ENCODE measurements at places on chromosomes 7 and 10.

GRCh38 chr7:21355406-21355874 lies 72.4 kb upstream of the SP4 start:
- peak overlapping the region; percentile 47 for H3K27ac ChIP-seq
- H3K36me3 ChIP-seq: no peaks in the 10 kb centered on the region
- DNase-seq: no peak
- no peaks in the 10 kb centered on the region for H3K27me3 ChIP-seq

DNA sequence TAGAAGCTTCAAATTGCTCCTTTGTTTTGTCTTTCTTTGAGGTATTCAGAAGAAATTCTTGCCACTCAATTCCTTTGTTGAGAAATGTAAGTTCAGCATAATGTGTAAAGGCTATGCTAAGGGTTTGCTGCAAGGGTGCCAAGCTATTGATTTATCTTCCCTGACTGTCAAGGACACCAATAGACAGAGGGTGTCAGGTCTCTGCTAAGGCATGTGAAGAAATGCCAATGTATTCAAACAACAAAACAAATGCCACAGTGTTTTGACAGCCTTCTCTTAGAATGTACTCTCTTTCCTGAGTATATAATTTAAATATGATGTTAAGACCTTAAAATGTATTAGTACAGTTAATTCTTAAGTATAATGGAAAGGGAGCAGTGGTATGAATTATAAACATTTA lies 62.4 kb downstream of the LRGUK start:
- H3K36me3 ChIP-seq: no peaks in the 10 kb centered on the region
- H3K27ac ChIP-seq: no peak overlapping the region
- DNase-seq: no peak
- no peak overlapping the region for H3K4me3 ChIP-seq
- H3K27me3 ChIP-seq: no peaks in the 10 kb centered on the region

DNA sequence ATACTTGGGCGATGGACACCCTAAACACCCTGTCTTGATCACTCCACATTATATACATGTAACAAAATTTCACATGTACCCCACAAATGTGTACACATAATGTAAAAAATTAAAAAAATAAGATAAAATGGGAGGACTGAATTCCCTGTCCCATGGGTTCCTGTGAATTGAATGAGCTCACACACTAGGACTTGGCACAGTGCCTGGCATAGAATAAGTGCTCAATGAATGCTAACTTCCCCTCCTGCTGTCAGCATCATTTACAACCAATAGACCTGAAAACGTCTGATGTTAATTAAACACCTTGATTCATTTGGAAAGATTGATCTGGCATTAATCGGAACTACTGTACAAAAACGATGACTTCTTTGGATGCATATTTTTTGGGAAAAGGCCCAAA lies 117.3 kb upstream of the ZNF438 start:
- no peak overlapping the region for H3K4me3 ChIP-seq
- no peak for DNase-seq
- no peaks in the 10 kb centered on the region for H3K36me3 ChIP-seq

DNA sequence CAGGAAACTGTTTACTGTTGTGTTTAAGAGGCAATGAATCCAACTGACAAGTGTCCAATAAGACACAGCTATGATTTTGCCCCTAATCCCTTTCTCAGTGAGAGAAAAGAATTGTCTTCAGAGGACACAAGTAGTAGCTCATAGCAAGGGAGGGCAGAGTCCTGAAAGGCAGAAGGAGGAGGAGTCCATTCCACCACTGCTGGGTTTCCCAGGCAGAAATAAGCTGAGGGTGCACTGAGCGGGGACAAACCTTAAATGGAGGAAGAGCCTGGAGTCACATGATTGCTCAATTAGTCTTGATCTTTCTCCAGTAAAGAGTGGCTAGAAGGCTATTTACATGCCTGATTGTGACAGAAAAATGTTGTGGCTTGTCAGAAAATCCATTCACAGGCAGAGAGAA lies 573.8 kb downstream of the POM121L12 start:
- no peaks in the 10 kb centered on the region for H3K36me3 ChIP-seq
- H3K4me1 ChIP-seq: no peaks in the 10 kb centered on the region
- no peaks in the 10 kb centered on the region for H3K27me3 ChIP-seq
- no peak overlapping the region for H3K4me3 ChIP-seq
- no peak for DNase-seq

- no peak overlapping the region for H3K27ac ChIP-seq
- no peaks in the 10 kb centered on the region for H3K27me3 ChIP-seq
- no peak for DNase-seq
- no peak overlapping the region for H3K4me3 ChIP-seq
- no peaks in the 10 kb centered on the region for H3K36me3 ChIP-seq
These were observed 167.6 kb downstream of the GRID1 start for GRCh38 chr10:86199041-86199440.

DNA sequence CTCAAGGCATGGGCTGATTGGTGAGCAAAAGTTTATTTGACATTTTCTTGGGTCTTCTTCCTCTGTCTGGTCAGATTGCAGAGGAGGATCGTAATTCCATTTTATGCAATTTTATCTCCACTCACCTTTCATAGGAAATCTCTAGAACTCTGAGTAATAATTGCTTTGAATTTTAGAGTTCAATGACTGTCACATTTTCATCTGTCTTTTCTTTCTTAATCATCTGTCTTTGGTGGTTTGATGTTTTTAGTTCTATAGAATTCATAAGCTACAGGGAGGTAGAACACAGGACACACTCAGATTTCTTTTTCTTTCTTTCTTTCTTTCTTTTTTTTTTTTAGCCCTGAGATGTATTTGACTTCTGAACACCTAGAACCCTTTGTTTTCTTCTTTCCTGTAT lies 11.6 kb downstream of the GATA3 start:
- no peaks in the 10 kb centered on the region for H3K36me3 ChIP-seq
- no peaks in the 10 kb centered on the region for H3K27me3 ChIP-seq
- no peaks in the 10 kb centered on the region for H3K4me1 ChIP-seq
- no peak for DNase-seq
- H3K27ac ChIP-seq: no peak overlapping the region
- no peak overlapping the region for H3K4me3 ChIP-seq

- DNase-seq: no peak
- H3K36me3 ChIP-seq: peaks cover 18% of the 10 kb centered on the region
- no peak overlapping the region for H3K27ac ChIP-seq
These were observed 52.9 kb upstream of the NCAPG2 start for GRCh38 chr7:158757404-158757989.

GRCh38 chr10:86685416-86685815 lies 17.1 kb downstream of the LDB3 start:
- no peaks in the 10 kb centered on the region for H3K27me3 ChIP-seq
- no peak for DNase-seq
- peaks cover 65% of the 10 kb centered on the region for H3K4me1 ChIP-seq
- H3K4me3 ChIP-seq: no peak overlapping the region
- H3K36me3 ChIP-seq: no peaks in the 10 kb centered on the region

DNA sequence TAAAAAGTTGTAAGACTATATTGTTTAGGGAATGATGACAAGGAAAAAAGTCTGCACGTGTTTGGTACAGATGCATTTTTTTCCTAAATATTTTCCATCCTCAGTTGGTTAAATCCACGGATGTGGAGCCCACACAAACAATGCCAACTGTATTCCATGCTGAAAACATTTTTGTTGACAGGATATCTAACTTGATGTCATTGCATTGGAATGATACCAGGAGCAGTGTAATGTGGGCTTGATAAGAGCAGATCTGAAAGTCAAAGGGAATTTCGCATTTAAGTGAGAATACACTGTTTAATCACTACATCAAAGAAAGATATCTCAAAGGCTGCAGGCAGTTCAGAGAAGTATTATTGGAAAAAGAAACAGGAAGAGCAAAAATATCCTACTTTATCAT lies 49.5 kb upstream of the TMEM140 start:
- no peaks in the 10 kb centered on the region for H3K36me3 ChIP-seq
- DNase-seq: no peak
- H3K27me3 ChIP-seq: no peaks in the 10 kb centered on the region
- no peak overlapping the region for H3K27ac ChIP-seq
- H3K4me3 ChIP-seq: no peak overlapping the region
- H3K4me1 ChIP-seq: no peaks in the 10 kb centered on the region

GRCh38 chr7:153948060-153948459 lies 104.1 kb upstream of the DPP6 start:
- no peaks in the 10 kb centered on the region for H3K27me3 ChIP-seq
- H3K4me1 ChIP-seq: no peaks in the 10 kb centered on the region
- no peak overlapping the region for H3K27ac ChIP-seq
- no peaks in the 10 kb centered on the region for H3K36me3 ChIP-seq

DNA sequence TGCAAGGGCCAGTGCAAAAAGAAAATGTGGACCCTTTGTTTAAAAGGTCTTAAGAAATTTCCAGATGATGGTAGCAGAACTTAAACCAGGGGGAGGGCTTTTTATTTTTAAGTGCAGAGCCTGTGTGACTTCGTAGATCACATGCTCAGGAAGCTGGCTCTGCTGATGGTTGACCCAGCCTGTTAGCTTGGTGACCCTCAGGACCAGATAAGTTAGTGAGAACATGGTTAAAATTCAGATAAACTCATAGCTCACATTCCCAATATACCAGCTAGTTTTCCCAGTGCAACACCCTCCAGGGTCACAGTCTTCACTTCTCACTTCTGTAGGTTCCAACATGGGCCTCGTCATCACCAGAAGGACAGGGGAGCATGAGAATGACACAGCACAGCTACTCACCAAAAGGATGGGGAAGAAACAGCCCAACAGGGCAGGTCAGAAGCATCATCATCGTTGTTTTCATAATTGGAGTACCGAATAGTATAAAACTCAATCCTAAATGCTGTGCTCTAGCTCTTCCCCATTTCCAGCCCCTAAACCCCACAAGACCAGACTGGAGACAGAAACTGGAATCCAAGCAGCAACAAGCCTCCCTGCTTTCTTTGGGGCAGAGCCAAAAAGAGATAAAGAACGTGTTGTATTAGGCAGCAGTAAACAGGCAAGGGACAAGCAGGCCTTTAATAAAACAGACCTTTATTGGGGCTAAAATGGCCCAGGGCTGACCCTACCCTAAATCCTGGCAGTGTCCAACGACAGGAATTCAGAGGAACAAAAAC lies 102.2 kb upstream of the ANKRD1 start:
- no peaks in the 10 kb centered on the region for H3K36me3 ChIP-seq
- DNase-seq: no peak
- no peak overlapping the region for H3K4me3 ChIP-seq
- no peak overlapping the region for H3K27ac ChIP-seq

GRCh38 chr10:34504534-34504933 lies 310.6 kb downstream of the PARD3 start:
- H3K4me3 ChIP-seq: no peak overlapping the region
- H3K27me3 ChIP-seq: no peaks in the 10 kb centered on the region
- H3K36me3 ChIP-seq: no peaks in the 10 kb centered on the region
- no peak for DNase-seq
- H3K27ac ChIP-seq: no peak overlapping the region

DNA sequence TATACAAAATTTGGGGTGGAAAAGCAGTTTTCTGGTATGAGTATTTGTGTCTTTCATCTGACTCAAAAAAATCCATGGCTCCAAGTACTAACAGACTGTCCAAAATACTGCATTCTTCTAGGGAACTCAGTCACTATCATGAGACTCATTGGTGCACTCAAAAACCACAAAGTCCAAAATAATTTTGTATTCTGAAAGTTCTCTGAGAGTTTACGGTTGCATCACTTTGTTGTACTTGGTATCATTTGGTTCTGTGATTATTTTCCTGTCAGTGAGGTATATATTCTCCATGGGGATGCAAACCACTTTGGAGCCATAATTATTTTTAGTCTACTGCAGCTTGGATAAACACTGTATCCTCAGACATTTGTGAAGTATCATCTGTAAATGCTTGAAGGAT lies 28.0 kb upstream of the CABCOCO1 start:
- no peaks in the 10 kb centered on the region for H3K36me3 ChIP-seq
- DNase-seq: no peak
- H3K27ac ChIP-seq: no peak overlapping the region

DNA sequence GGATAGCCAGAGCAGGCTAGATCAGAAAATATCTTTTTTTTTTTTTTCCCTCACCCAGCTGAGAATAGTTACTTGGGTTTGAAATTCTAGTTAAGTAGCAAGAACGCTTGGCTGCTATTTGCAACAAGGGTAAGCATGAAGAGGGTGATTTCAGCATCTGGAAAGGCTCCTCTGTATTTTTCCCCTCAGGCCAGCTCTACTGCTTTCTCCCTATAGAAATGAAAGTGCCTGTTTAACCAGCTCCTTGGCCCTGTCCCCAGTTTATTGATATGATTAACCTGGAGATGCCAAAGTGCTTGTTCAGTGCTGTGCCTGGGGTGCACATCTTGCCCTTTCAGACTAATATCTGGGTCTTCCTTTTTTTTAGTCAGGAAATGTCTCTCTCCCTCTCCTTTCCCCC lies 37.1 kb downstream of the AP3M1 start:
- H3K27me3 ChIP-seq: no peaks in the 10 kb centered on the region
- H3K36me3 ChIP-seq: peaks cover 38% of the 10 kb centered on the region
- H3K4me1 ChIP-seq: peaks cover 29% of the 10 kb centered on the region

- no peaks in the 10 kb centered on the region for H3K36me3 ChIP-seq
- no peaks in the 10 kb centered on the region for H3K4me1 ChIP-seq
- H3K27me3 ChIP-seq: no peaks in the 10 kb centered on the region
These were observed 544.1 kb downstream of the XPNPEP1 start for GRCh38 chr10:109379186-109379585.
